Cardiac muscle cell (in vitro differentiated cells and primary cell): ENCODE measurements at places on chromosomes 16 and 17. TPM values are rescaled to one million over a fixed set of nuclear protein-coding genes. Genes with fewer than 3 reads are reported as not detected.

MT1A gene
- polyA plus RNA-seq = not detected in 2 replicates

NPIPB2 gene
- polyA plus RNA-seq = 11.3 and 13.0 TPM in 2 replicates

DNA sequence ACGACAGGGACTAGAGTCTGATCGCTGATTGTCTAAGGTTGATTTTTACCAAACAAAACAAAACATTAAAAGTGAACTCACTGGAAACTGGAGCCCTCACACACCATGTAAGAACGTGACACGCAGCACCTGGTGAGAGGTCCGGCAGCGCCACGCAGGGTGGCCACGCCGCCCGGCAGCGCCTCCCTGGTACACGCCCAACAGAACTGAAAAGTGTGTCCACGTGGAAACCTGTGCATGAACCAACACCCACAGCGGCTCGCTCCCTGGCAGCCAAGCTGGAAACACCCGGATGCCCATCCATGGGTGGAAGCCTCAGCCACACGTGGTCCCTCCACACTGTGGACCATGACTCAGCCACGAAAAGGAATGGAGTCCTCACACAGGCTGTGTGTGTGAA is 9.1 kb downstream of the GALNS start:
- DNase-seq = no peak

DNA sequence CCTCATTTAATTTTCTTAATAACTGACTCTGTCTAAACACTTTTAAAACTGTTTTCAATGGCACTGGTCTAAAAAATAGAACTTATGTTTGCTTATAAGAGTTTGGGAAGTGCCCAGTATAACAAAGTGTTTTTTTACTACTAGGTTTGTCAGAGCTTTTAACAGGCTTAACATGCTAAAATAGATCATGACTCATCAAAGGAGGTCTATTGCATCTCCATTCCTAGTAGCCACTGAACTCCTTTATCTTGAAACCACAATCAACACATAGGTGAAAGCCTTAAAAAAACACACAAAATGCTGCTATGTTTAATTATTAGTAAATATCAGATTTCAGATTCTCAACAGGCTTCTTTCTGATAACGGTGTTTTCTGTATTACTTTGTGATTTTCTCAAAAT is 196.4 kb upstream of the KIF2B start:
- no peak for DNase-seq

GRCh38 chr17:58968426-58969061 is 138.1 kb downstream of the TRIM37 start:
- peak; percentile 3 for DNase-seq

DNA sequence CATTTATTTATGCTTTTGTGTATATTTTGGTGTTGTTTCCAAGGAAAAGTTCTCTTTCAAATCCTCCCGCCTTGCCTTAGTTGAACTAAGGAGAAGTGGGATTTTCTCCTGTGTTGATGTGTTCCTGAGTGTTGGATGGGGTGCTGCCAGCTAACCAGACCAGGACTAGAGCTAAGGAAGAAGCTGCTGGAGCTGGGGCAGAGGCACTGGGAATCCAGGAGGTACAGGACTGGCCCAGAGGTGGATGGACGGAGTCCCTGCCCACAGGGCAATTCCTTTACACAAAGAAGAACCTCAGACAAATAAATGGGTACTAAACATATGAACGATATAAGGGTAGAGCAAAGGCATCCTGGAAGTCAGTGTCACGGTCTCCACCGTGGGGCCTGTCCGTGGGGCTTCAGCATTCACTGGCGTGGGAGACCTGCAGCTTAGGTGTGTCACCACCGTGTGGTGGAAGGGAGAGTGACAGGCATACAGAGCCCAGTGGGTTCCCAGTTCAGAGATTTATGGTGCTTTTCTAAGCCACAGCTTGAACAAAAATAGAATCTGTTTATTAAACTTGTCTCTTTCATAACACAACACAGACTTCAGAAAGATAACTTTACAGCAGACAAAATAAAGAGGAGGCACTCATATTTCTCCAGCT is 270.7 kb downstream of the NTN1 start:
- peak; percentile 45 for DNase-seq

CCT6B gene
- polyA plus RNA-seq = 4.7 and 5.6 TPM in 2 replicates

- no peak for DNase-seq
Measured at GRCh38 chr17:38541281-38541680, 64.5 kb downstream of the SRCIN1 start.

RBFOX1 gene
- polyA plus RNA-seq = 7.4 and 7.6 TPM in 2 replicates

- DNase-seq = no peak
Measured at GRCh38 chr17:58436245-58436644, 18.9 kb upstream of the RNF43 start.
